ENCODE measurements at places on chromosomes 7 and 10. TPM values are rescaled to one million over a fixed set of nuclear protein-coding genes. Genes with fewer than 3 reads are reported as not detected.
A peak's percentile ranks its signal among the peaks of the same experiment; 100 is the strongest.

DNA sequence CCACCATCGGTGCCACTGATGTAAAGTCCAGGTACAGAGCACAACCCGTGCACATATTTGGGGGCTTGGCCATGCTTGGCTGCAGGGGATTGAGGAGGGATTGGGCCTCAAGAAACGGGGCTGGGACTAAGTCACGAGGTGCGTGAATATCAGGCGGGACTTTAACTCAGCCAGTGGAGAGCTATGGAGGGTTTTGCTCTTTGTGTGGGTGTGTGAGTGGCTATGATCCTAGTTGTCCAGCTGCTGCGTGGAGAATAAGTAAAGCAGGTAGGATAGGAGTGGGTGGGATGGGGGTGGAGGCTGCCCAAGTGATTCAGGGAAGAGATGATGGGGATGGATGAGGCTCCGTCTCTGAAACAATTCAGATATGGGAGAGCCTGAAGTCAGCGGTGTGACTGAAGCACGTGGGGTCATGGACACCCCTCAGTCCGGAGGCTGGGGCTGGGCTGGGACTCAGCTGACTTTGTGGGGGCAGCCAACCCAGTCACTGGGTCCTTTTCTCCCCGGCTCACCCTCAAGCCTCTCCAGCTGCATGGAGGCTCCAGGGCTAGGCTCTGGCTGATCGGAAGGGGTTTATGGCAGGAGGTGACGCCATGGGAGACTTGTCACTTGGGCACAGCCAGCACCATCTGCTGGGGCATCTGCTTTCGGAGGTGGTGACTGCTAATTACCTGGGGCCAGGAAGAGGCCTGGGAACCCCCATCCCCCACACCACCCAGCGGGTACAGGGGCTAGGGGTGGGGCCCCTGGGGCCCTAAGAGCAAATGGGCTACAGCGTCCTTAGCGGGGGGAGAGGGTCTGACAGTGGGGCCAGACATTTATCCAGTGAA lies 1.7 kb upstream of the LFNG start:
- peak overlapping the region; percentile 38 for H3K4me3 ChIP-seq
- no peaks in the 10 kb centered on the region for H3K27me3 ChIP-seq
- no peak overlapping the region for H3K27ac ChIP-seq
- no peak for DNase-seq
- H3K4me1 ChIP-seq: peaks cover 31% of the 10 kb centered on the region

- H3K27ac ChIP-seq: no peak overlapping the region
- no peaks in the 10 kb centered on the region for H3K27me3 ChIP-seq
- no peak overlapping the region for H3K4me3 ChIP-seq
- no peak for DNase-seq
Observed at GRCh38 chr7:133789974-133790373, 337.2 kb upstream of the LRGUK start.

GRCh38 chr7:5284304-5285281 lies 1.9 kb downstream of the SLC29A4 start:
- no peaks in the 10 kb centered on the region for H3K36me3 ChIP-seq
- peak; percentile 61 for DNase-seq
- H3K27ac ChIP-seq: no peak overlapping the region
- H3K4me3 ChIP-seq: no peak overlapping the region

DNA sequence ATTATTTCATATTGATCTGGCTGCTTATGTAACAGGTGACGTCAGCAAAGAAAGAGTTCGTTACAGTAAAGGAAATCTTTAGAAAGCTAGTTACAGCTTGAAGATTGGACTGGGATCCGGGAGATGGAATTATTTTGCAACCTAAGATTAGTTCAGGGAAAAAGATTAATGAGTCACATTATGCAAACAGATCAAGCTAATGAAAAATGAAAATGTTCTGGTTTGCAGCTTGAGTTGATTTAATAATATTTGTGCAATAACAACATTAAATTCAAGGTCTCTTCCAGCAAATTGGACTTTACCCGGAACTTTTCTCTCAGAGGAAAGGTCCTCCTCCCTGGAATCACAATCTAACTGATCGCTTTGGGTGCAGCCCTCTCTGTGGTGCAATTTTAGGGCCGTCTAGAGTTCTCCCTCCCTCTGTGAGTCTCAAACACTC lies 119.5 kb downstream of the OTUD1 start:
- H3K36me3 ChIP-seq: peaks cover 4% of the 10 kb centered on the region
- H3K27ac ChIP-seq: no peak overlapping the region
- H3K27me3 ChIP-seq: peaks cover 5% of the 10 kb centered on the region
- DNase-seq: no peak

The SFTPA1 gene
- not detected for total RNA-seq

DNA sequence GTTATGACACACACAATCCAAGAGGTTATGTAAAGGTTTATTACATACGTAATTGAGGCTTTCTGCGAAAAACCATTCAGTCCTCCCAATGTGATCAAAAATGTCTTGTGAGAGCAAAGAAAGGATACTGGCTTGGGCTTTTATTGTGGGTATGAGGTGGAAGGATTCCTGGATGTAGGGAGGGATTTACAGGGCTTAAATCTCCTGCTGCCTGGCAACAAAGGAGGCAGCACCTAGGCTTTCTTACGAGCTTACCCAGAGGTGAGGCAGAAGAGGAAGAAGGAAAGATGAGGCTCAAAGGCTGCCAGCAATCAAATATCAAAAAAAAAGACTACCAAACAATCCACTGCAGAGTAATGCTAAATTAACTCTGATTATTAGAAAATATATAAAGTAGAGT lies 1149.5 kb upstream of the POT1 start:
- H3K4me1 ChIP-seq: no peaks in the 10 kb centered on the region
- H3K27ac ChIP-seq: no peak overlapping the region
- H3K36me3 ChIP-seq: no peaks in the 10 kb centered on the region
- H3K4me3 ChIP-seq: no peak overlapping the region
